Hippocampal formation (tissue), 2 donors: ENCODE measurements at places on chromosomes 5 and 9.

DNA sequence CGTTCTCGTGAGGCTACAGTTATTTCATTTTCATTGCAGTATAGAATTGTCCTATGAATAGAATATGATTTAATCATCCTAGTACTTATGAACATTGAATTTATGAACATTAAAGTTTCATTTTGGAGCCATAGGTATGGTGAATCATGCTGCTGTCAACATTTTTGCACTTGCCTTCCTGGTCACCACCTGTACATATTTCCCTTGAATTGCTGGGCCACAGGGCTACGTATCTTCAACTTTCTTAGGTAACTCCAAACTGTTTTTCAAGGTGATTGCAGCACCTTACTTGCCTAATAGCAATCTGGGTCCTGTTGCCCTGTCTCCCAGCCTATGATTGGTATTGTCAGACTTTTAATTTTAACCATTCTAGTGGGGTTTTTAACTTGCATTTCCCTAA lies 6.5 kb upstream of the RNF145 start:
- no peak for DNase-seq

GRCh38 chr5:179668391-179668790 lies 12.4 kb downstream of the CBY3 start:
- DNase-seq = no peak

DNA sequence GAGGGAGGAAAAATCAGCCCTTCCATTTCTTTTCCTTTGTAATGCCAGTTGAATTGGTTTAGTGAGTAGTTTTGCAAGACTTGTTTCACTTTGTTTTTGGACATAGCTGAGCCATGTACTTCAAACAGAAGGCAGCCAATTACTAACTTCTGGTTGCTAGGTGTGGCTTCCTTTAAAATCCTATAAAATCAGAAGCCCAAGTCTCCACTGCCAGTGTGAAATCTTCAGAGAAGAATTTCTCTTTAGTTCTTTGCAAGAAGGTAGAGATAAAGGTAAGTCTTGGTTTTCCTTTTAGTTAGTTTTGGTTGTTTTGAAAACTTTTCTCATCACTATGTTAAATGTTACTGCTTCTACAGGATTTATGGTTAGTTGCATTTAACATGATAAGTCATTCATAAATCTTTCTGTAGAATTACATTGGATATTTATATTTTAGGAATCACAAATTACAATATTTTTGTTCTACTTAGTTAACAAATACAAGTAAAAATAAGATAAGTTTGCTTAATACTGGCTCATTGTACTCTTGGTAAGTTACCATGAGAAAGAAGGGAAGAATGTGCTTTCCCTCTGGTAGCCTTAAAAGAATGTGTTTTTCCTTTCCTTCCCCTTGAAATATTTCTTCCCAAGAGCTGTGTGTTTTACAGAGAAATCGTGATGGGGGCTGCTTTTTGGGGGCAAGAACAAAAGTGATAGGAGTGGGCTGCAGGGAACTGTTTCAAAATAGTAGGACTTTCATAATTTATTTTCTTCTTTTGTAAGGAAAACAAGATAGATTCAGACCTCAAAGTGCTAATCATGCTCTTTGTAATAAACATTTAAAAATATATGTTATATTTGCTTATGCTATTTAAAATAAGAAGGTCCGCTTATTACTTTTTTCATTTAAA lies at the start of gene ANXA1:
TSS of gene ANXA1 (plus strand) at position 213 of the 890 bp plus-strand sequence. CDS start 6,671 bp downstream, outside the sequence.
- no peak for DNase-seq

DNA sequence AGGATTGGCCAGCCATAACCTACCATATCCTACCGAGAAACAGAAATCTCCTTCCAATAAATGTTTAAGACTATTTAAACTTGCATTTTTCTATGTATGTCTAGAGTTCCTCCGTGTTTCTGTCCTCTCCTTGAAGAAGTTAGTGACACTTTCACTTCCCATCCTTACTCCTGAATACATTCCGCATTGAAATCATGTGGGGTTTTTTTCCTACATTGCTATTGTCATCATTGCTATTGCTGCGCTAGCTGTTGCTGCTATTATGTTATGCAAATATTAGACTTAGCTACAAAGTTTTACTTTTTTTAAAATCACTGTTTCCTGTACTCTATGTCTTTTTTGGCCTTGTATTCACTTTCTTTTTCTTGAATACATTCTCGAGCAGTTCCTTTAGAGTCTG lies 83.3 kb upstream of the NEK6 start:
- no peak for DNase-seq

DNA sequence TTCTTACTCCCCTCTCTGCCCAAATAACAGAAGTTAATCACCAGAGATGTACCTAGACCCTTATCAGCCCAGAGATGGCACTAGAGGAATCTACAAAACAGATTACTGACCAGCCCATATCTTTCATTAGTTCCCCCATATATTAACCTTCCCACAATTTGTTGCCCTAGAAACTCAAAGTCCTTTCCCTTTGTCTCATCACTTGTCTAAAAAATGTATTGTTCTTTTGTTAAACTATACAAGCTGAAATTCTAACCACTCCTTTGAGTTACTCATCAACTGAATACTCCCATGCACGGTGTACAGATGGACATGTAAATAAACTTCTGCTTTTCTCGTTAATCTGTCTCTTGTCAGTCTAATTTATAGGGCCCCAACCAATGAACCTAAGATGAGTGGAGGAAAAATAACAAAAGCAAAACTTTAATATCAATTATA lies 130.9 kb downstream of the CCDC192 start:
- DNase-seq = no peak

- DNase-seq = peak; percentile 54
These were observed 4.1 kb downstream of the GLRX start for GRCh38 chr5:95818181-95819147.

DNA sequence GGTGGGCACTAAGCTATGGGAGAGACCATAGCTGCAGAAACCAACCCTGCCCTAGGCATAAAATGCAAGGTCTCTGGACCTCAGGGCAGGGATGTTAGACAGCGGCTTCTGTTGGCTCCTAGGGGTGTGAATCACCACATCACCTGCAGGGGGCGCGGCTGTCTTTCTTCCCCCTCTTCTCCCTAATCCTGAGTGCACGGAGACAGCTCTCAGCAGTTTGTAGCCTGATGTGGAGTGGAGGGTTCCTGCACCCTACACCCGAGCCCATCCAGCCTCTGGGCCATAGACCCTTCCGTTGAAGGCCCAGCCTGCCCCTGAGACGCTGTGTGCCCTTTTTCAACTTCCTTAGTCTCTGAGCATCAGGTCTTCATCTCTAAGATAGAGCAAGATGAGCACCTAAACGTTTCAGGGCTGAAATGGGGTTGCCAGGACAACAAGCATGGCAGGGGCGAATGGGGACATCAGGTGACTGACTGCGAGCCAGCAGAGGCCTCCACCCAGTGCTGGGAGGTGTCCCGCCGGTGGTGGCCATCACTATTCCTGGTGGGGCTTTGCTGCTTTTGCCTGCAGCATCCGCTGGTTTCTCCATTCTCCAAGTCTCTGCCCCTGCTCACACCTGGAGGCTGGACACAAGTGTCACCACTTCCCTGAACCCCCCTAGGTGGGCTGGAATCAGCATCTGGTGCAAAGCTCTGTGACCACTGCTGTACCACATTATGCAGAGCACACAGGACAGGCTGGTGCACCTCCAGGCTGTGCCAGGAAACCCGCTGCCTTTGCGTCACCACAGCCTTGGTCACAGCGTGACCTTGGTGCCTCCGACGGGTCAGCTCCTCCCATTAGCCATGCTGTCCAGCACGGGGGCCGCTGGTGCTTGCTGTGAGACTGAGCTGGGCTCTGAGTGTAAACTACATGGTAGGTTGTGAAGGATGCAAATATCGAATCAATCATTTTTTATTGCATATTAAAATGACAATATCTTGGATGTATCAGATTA lies 2.5 kb upstream of the SEC16A start:
- DNase-seq = peak; percentile 72

DNA sequence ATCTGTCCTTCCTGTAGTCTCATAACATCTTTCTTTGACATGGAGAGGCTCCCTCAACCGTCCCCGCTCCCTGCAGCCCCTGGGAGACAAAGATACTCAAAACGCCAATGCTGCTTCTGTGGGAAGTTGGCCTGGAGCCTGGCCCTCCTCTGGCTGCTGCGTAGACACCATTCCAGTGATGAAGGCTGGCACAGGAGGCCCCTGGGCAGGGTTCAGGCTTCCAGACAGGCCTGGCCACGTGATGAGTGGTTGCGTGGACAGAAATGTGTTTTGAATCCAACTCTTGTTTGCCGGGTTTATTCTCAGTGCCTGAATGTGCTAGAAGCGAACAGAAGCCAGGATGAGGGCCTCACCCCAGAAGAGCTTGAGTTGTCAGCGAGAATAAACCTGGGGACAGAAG lies 43.2 kb upstream of the NKX2-5 start:
- DNase-seq = no peak

DNA sequence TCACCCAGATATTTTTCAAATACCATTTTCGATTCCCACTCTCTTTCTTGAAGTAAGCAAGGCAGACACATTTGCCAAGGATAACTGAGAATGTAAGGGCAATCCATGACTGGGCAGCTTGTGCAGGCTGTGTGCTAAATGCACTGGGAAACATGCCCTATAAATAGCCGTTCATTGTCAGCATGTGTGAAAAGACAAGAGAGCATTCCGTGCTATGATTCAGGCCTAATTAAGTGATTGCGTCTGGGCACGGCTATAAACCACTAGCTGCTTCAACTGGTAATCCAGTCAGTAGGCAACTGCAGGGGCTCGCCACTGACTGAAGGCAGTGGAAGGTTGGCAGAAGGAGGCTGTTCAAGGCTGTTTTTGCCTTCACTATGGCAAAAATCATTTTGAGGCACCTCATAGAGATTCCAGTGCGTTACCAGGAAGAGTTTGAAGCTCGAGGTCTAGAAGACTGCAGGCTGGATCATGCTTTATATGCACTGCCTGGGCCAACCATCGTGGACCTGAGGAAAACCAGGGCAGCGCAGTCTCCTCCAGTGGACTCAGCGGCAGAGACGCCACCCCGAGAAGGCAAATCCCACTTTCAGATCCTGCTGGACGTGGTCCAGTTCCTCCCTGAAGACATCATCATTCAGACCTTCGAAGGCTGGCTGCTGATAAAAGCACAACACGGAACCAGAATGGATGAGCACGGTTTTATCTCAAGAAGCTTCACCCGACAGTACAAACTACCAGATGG lies at the start of gene HSPB3:
TSS of gene HSPB3 (plus strand) at position 287 of the 745 bp plus-strand sequence. CDS start at position 378, 91 bp downstream.
- no peak for DNase-seq

DNA sequence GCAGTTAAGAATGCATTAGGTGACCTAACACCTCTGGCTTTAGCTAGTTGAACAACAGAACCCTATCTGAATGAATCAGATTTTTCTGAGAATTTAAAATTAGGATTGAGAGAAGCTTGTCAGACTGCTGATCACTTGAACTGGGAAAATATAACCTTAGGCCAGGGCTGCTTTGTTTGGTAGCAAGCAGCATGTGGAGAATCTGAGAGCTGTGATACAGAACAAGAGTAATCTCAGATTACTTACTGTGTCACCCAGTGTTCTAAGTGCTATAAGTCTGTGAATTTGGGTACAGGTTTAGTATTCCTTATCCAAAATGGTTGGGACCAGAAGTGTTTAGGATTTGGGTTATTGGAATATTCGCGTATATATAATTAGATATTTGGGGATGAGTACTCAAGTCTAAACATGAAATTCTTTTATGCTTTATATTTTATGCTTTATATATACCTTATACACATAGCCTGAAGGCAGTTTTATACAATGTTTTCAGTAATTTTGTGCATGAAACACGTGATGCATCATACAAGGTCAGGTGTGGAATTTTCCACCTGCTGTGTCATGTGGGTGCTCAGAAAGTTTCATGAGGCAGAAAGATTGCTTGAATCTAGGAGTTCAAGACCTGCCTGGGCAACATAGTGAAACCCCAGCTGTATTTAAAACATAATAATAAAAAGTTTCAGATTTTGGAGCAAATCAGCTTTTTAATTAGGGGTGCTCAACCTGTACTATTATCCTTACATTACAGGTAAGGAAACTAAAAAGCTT lies 8.3 kb upstream of the CHD1 start:
- no peak for DNase-seq

DNA sequence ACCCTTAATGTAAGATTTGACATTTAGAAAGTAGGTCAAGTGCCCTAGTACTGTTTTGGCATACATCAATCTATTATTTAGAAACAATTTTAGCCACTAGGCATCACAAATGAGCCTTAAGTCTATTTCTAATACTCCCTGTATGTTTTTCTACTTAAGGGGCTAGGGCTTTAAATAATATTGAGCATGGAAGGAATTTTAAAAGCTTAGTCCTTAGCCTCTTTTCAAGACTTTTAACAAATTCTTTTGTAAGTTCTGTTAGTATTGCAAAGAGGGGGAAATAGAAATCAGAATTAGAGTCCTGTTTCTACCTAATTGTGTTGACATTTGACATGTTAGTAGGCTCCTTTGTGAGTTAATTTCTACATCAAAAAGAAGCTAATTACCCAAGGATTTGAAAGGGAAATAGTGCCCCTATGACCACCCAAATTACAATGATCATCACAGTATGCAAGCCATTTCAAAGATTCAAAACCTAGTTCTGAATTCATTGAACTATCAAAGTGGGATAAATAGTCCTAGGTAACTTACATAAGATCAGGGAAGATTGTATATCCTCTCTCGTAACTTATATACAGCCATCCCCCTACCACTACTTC lies 647.8 kb upstream of the ACO1 start:
- no peak for DNase-seq

DNA sequence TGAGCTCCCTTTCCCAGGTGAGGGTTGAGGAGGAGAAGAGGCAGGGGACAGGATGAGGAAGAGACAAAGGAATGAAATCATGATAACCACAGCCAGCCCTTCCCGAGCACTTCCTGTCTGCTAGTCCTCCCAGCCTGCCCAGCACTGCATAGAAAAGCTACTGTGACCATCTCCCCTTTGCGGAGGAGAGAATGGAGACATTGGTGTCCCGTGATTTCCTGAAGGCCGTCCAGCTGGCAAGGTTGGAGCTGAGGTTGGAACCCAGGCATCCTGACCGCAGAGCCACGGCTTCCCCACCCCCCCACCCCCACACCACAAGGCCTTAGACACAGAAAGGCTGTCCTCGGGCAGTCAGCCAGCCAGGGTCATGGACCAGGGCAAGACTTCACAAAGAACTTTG lies 131.1 kb upstream of the ICE1 start:
- DNase-seq = no peak

DNA sequence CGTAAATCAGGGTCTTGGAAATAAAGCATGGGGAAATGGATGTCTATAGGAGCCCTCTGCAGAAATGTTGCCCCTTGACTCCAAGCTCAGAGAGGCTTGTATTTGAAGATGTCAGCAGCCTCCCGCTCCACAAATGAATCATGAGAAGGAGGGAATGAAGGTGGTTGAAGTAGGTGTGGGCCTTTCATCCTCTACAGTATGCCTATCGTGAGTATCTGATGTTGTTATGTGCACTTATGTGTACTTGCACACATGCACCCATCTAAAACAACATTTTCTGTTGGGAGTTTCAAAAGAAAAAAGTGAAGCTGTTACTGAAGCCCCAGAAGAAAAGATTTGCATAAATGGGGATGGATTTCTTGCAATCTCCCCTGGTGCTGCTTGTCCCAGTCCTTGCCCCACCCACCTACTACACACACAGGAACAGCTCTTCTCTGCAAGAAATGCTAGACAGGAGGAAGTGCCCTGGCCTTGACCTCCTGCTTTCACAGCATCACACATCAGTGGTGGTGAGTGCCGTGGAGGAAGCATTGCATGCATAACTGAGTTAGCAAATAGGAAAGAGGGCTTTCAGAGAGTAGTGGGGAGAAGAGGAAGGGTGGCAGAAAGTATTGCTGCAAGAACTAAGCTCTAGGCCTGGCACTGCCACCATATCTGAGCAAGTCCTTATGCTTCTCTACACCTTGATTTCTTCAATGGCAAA lies 156.1 kb downstream of the SNX18 start:
- DNase-seq = no peak
